Fibroblast of the aortic adventitia (primary cell): ENCODE measurements at places on chromosomes 11 and 22. TPM values are rescaled to one million over a fixed set of nuclear protein-coding genes. Genes with fewer than 3 reads are reported as not detected.

DNA sequence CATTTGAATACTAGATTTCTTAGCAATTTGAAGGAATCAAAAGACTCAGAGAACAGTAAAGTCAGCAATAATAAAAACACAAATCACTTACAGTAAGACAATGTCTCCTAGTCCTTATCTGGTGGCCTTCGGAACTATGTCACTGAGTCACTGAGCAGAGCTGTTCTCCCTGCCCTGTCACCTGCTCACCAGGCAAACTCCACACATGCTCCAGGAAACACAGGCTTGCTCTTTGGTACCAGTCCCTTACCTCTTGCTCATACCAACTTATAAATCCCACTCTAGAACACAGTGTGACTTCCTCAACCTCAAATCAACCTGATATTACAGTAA lies 81.1 kb upstream of the CHRM4 start:
- DNase-seq: no peak

Gene FAM83F
- total RNA-seq: not detected in 2 replicates

Gene KCNJ1
- total RNA-seq: 0.25 TPM in 1 of 2 replicates, not detected in the other

DNA sequence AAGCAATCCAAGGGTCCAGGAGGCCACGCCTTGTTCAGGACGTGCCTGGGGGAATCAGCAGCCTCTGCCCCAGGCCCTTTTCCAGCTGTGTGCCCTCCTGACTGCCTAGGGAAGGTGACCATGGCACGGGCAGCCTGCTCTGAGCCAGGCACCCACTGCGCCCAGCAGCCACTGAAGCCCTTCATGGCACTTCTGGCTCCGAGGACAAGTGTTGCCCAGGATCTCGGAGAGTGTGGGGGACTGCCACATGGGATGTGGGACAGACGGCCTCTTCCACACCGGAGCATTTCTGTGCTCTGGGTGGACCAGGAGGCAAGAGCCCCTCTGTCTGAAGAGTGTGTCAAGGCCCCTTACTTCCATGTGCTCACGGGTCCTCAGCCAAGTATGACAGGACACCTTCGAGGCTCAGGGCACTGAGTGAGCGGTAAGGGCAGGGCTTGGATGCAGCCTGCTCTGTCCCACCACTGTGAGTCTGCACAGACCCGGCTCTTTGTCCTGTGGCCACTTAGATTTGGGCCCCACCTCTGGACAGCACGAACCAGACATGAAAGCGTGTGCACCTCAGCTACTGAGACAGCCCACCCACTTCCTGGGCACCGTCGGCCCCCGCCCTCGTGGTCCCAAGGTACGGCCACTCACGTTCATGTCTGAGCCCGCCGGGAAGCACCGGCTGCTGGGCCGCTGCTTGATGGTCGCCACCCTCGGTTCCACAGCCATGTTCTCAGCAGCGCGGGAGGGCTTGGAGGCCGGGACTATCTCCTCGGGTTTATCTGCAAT lies 93.6 kb downstream of the CTTN start:
- no peak for DNase-seq

DNA sequence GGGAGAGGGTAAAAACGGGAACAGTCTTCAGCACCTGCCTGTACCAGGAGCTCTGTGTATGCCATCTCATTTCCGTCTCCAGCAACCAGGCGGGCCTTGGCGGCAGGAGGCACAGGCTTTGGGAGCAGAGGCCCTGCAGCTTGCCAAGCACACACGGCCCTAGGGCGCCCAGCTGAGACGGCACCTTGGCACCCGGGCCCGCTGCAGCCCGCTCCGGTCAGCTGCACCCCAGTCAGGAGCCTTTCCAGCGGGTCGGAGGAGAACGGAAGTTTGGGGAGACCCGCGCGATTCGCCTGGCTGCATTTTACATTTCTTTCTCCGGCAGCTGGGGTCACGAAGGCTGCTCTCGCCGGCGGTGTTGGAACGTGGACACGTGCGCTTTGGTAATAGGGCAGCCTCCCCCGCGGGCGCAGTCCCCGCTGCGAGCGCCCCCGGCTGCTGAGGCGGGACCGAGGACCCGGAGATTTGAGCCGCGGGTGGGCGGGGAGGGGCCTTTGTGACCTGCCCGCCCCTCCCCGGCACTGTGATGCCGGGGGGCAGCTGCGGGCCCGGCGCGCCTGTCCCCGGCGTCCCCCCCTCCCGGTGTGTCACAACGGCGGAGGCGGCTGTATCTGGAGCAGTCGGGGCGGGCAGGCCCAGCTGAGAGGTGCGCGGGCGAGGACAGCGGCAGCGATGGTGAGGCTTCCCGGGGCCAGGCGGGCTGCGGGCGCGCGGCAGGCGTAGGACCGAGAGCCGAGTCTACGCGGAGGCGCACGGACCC lies at the start of gene TUBA8:
Gene TUBA8 (plus strand): TSS at position 616 of the 760 bp plus-strand sequence. CDS start 57 bp downstream, at position 673.
- peak; percentile 13 for DNase-seq

DNA sequence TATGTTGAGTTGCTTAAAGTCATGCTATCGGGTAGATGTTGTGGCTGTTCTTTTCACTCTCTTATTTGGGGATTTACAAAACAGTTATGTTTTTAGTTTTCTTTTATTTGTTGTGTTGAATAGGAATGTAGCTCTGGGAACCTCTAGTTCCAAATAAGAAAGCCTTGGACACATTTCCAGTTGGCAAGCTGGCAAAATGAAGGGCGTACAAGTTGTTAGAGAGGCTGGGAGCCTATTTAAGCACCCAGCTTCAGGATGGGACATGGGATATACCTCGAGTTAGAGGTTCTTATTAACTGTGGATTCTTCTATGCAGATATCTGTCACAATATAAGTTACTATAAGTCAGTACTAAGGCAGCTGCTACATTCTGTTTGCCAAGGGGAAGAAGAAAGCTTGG lies 22.8 kb downstream of the PPARA start:
- DNase-seq: no peak

DNA sequence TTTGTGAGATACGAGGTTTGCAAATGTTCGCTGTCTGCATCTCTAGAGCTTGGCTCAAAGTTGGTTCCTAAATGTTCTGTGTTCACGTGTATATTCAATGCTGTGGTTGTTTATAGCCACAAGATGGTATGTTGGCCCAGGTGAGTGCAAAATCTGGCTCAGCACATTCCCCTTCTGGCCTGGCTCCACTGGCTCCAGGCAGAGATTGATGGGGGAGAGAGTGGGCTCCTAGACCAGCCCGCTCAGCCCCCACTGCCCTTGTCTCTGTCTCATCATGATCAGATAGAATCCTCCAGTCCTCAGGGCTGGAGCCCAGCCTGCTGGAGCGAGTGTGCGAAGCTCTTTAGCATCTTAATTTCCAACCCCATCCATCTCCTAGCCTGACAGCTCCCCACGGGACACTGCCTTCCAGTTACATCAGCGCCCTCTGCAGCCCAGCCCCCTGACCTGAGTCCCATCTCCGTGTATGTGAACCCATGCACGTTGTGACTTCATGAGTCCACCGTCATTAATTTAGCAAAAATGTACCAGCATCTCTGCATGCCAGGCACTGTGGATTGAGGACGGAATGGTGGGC lies 2.0 kb downstream of the P2RX3 start:
- DNase-seq: no peak

DNA sequence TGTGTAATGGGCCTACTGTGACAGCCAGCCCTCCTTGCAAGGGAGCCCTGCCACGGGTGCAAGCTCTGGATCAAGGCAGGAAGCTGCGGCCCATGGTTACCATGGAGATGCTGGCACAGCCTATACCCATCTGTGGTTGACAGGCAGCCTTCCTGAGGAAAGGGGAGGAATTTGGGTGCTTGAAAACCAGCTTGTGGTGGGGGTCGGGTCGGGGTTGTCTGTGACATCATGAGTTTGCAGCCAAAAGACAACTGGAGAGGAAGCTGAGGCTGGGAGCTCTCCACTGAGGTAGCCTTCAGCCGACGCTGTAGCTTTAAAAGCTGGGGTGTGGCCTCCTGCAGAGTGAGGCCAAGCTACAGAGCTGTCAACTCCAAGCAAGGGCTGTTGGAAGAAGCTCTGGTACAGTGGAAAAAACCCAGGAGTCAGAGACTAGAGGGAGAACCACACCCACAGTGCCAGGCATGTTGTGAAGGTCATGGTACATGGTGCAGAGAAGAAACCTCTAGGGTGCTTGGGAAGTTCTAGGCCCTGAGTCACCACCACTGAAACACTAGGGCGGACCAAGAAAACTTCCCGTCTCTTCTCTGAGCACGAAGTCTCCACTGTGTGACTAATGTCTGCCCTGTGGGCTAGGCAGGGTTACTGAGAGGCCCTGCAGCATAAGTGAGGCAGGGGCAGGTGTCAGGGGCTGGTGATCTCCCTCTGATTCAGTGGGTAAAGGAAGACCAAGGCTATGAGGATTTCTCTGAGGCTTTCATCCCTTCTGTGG lies 10.8 kb upstream of the LDHA start:
- DNase-seq: peak; percentile 99

Gene GP1BB
- total RNA-seq: 2.1 and 20.1 TPM in 2 replicates

Gene NCAM1
- total RNA-seq: 3.0 and 23.6 TPM in 2 replicates

Gene DCHS1
- total RNA-seq: 5.2 and 19.0 TPM in 2 replicates

GRCh38 chr11:66548041-66548440 lies 1.3 kb downstream of the ACTN3 start:
- no peak for DNase-seq
